ENCODE measurements at places on chromosomes 16 and 17.
A peak's percentile ranks its signal among the peaks of the same experiment; 100 is the strongest.

- DNase-seq: peak; percentile 84
Measured at GRCh38 chr17:37089956-37090355, 141.2 kb downstream of the AATF start.

DNA sequence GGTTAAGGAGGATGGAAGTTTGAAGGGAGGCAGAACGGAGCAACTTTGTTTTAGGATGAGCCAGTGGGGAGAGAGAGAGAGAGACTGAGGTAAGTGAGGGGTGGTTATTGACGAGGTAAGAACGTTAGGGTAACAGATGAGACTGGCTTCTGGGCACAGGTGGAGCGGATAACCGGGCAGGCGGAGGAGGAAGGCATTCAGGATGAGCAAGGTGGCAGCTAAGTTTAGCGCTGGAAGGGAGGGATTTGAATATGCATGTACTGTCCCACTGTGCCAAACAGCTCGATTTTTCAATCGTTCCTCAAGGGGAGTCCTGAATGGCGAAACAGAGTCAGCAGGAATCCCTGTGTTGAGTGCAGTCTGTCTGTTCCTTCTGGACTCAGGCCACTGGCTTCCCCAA is 35.8 kb downstream of the CACNG3 start:
- no peak for DNase-seq

GRCh38 chr16:80981103-80981502 is 25.6 kb downstream of the CMC2 start:
- DNase-seq: no peak

- no peak for DNase-seq
Measured at GRCh38 chr17:80982426-80982974, 9.1 kb upstream of the CHMP6 start.

Measured in activated CD8-positive, alpha-beta T cell treated with anti-CD3 and anti-CD28 coated beads, Interleukin-2, amount 10 ng/mL, durations not matched to agents 7 days and 5 days (primary cell).